ENCODE measurements at places on chromosomes 7 and 10.

- no peak for DNase-seq
These were observed 84.5 kb upstream of the WNT16 start for GRCh38 chr7:121244120-121244870.

- no peak for DNase-seq
These were observed 97.7 kb downstream of the TACC2 start for GRCh38 chr10:122086416-122087240.

GRCh38 chr7:132501956-132502355 is 74.3 kb downstream of the PLXNA4 start:
- no peak for DNase-seq

DNA sequence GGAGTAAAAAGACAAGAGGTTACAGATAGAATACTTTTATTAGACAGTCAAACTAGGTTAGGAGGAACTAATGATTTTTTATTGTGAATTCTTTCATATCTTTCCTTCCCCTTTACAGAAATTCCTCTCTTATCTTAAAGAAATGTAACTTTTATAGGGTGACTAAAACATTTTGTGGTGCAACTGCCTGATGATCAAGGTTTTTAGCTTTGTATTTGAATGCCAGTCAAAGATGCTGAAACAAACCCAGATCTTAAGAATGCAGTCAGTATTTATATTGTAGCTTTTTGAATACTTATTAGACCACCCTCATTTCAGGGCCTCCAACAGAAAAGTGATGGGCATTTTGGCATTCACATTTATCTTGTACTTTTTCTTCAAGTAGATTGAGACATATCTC is 27.4 kb downstream of the TAX1BP1 start:
- DNase-seq: no peak

DNA sequence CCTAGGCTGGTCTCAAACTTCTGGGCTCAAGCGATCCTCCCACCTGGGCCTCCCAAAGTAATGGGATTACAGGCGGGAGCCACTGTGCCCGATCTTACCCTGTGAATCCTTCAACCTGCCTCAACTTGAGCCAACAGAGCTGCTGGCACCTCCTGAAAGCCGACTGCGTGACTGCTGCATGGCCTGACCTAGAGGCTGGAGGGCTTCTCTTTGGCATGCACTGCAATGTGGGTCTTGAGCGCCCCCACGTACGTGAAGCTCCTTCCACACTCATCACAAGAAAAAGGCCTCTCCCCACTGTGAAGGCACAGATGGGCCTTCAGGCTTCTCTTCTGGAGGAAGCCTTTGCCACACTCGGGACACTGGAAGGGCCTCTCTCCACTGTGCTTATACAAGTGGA is 12.9 kb upstream of the ZNF786 start:
- DNase-seq: no peak

GRCh38 chr7:816751-817671 is 15.3 kb upstream of the SUN1 start:
- peak; percentile 66 for DNase-seq

DNA sequence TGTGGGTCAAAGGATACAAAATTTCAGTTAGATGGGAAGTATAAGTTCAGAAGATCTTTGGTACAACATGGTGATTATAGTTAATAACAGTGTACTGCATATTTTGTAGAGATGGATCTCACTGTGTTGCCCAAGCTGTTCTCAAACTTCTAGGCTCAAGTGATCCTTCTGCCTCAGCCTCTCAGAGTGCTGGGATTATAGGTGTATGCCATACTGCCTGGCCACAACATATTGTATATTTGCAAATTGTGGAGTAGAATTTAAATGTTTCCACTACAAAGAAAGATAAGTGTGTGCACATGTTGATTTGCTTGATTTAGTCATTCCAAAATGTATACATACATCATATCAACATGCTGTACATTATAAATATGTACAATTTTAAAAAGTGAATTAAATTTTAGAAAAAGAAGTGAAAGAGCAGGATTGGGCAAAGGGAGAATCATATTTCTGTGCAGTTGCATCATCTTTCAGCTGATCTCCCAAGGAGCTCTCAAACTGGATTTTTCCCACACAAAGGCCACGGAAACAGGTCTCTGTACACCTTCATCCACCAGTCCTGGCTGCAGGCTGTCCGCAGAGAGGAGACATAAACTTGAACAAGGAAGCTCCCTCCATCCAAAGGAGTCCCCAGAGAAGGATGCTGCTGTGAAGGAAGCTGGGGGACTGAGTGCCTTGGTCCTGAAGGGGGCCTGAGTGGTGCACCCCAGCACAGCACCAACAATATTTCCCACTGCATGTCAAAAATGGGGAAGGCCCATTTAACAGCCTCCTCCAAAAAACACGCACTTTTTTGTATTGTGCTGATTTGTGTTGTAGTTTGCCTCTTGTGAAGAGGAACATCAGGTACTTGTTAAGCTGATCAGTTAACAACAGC is 217.1 kb upstream of the GHITM start:
- no peak for DNase-seq

- DNase-seq: no peak
These were observed 5.5 kb downstream of the ADRA2A start for GRCh38 chr10:111082102-111082975.

DNA sequence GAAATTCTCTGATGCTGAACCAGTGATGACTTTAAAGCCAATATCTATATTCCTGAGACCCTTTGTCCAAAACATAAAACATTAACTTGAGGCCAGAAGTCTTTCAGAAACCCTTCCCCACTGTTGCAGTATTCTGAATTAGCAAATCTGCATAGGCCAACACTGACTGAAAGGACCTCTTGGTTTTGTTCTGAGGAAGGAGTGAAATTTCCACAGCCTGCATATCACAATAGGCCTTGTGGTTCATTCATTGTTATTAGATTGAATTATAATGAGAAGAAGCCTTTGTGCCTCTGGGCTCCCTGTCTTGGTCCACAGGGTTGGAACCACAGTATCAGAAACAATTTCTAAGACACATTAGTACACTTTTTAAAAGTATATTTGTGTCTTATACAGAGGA is 90.3 kb downstream of the CCNY start:
- no peak for DNase-seq
